ENCODE measurements at places on chromosomes 13 and 19.

DNA sequence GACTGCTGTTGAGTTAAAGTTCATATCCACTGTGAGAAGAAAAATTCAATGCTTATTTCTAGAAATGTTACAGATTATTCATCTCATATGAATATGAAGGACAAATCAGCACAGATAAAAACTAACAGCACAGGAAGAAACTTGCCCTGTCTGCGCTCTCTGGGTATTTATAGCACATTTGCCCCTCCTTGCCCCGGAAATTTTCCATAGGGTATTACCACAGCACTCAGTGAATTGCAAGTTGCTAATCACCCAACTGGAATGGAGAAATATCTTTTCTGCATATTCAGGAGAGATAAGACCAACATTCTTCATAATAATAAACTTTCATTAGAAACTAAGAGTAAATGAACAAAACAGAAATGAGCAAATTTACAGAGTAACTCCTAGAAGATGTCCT lies 318.0 kb upstream of the KLF12 start:
- no peak for DNase-seq

DNA sequence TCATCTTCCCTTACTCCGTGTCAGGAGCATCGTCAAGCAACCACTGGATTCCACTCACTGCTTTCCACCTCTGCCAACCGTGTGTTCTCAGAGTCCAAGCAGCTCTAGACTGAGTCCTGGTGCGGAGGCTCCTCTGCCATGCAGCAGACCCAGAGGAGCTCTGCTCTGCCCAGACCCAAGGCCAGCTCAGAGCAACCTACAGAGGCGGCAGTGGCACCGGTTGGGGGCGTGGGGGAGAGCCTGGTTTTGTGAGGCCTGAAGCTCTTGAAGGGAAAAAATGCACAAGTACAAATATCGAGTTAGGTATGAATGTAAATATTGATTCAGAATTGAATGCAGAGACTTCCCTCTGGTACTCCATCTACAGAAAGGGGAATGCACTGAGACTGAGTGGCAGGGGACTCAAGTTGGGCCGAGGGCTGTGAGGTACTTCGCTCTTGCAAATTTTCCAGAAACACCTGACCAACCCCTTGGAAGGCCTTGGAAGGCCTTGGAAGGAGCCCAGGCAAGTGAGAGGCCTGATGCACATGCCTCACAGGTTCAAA lies 46.7 kb downstream of the GJA3 start:
- DNase-seq: no peak

DNA sequence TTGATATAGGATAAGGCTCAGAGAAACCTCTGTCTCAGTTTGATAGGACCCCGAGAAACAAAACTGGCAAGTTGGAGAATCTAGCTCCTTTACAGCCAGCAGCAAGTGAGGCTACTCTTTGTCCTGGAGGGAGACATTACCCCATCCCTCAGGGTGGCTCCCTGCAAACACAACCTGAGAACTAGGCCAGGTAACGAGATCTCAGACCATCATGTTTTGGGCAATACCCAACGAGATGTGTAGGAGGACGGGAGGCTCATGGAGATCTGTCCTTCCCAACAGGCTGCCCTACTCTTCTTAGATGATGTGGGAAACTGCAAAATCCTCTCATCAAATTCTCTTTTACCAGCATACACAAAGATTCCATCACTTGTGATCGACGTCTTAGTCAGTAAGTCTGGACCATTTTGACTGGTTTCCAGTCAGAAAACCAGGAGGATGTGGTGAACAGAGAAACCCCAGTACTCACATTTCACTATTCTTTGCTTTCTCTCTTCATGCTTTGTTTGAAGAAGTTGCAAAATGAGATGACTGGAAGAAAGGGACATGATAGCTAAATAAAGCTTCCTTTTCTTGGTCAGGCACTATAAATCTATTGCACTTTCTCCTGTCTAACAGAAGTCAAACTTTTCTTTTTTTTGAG lies 6.0 kb upstream of the CTU1 start:
- DNase-seq: no peak

- DNase-seq: no peak
Observed at GRCh38 chr13:56271686-56272085, 869.0 kb upstream of the PRR20A start.

- DNase-seq: no peak
Observed at GRCh38 chr13:77031656-77032243, 4.8 kb upstream of the FBXL3 start.

DNA sequence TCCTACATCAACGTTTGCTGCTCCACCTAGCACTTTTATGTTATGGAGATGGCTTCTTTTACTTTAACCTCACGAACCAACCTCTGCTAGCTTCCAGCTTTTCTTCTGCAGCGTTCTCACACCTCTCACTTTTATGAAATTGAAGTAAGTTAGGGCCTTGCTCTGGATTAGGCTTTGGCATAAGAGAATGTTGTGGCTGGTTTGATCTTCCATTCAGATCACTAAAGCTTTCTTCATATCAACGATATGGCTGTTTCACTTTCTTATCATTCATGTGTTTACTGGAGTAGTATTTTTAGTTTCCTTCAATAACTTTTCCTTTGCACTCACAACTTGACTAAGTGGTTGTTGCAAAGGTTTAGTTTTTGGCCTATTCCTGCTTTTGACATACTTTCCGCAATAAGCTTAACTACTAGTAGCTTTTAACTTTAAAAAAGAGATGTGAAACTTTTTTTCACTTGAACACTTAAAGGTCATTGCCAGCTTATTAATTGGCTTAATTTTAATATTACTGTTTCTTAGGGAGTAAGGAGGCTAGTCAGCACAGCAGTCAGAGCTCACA lies 60.0 kb upstream of the SPRY2 start:
- DNase-seq: no peak

GRCh38 chr19:49570997-49571676 lies 9.2 kb downstream of the NOSIP start:
- peak; percentile 21 for DNase-seq

GRCh38 chr19:45508861-45509691 lies 1.8 kb downstream of the VASP start:
- peak; percentile 5 for DNase-seq

DNA sequence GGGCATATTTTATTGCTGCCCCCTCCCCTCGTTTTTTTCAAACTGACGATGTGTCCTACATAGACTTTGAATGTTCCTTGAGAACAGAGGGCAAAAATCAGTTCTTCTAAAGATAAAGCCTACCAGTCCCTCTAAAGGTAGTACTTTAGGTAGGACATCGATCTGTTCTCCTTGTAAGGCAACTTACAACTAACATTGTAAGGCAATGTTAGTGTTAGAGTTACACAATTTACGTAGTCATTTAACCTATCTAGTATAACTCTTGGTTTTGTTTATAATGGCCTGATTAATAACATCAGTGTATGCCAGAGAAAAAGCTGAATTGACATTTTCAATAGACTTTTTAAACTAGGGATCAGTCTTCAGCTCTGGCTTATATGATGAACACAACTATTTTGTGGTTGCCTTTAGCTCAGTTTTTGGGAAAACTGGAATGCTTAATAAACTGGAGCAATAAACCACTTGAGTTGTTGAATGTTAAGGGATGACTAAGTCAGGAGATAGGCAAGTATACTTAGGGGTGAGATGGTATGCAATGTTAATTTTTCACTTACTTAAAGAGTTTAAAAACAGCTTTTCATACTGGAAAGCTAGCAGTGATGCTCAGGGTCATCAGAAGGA lies 2.2 kb downstream of the NDFIP2 start:
- DNase-seq: no peak

All from stimulated activated naive CD4-positive, alpha-beta T cell (primary cell).